ENCODE measurements at places on chromosomes 3 and 15.

GRCh38 chr3:170171563-170171962, 10.0 kb downstream of the PHC3 start:
- no peak for DNase-seq

DNA sequence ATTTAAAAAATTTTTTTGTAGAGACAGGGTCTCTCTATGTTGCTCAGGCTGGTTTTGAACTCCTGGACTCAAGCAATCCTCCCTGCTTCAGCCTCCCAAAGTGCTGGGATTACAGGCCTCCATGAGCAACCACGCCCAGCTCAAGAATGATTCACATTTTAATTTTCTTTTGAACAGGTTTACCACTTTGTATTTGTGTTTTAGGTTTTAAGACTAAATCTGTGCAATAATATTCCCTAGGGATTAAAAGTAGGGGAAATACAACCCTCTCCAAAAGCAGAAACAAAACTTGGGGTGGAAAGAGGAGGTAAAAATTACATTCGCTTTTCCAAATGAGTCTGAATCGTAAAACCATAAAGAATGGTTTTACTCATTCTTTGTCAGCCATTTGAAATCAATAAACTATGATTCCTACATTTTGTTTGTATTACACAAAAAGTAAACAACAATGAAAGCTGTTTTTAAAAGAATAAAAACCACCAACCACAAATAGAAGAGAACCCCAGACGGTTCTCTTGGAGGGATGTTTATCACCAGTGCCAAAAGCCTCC, 37.8 kb downstream of the SLC24A1 start:
- no peak for DNase-seq

GRCh38 chr3:41216422-41216821, 17.1 kb downstream of the CTNNB1 start:
- no peak for DNase-seq

- DNase-seq = no peak
Observed at GRCh38 chr15:92636908-92637481, 18.6 kb downstream of the FAM174B start.

DNA sequence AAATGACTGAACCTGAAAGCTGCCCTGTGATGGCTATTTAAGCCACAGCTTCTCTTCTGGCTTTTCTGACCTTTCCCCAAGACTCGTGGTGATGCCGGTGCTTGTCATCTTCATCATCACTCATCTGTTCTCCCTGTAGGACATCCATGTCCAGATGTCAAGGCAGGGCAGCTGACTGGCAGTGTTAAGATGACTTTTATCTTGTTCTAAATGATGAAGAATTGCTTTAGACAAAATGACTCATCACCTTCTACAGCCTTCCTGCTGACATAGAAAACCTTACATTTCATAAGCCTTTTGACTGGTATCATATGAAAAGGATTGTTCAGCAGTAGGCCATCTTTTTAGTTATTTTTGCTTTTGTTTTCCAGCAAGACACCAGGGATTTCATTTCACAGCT, 67.0 kb upstream of the GPR149 start:
- no peak for DNase-seq

- no peak for DNase-seq
Observed at GRCh38 chr15:94631608-94632007, 400.2 kb downstream of the MCTP2 start.

GRCh38 chr15:53389271-53390037, 370.0 kb downstream of the WDR72 start:
- no peak for DNase-seq

DNA sequence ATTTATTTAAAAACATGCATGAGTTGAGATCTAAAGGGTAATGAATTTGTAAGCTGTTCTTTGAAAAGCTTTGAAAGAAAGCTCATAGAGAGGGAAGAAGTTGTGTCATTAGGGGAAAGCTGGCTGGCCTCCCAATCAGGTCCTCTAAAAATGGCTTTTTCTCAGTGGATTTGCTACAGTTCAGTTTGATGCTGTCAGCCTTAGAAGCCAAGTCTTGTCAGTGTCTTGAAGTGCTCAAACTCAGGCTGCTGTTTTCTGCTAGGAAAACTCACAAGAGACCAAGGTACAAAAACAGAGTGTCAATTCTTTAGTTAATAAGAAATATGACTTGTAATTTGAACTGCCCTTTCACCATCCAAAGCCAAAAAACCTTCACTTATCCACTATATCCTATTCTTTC, 243.8 kb downstream of the OTOL1 start:
- DNase-seq = no peak

DNA sequence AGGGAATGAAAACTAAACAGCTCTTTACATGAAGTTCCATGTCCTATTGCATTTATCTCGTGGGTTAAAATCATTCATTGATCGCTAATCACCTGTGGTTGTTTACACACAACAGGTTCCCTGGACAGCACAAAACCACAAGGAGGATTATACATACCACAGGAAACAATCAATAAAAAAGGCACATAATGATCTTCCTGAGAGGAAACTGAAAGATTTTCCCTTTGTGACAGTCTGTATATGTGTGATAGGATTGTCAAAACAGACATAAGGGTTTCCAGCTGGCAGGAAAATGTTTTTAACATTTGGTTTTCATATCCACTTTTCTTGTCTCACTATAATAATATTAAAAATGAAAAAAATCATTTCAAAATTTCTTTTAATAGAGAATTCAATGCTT, 541.8 kb downstream of the NLGN1 start:
- DNase-seq = no peak

- no peak for DNase-seq
Observed at GRCh38 chr15:52784799-52785671, 5.1 kb downstream of the ONECUT1 start.

DNA sequence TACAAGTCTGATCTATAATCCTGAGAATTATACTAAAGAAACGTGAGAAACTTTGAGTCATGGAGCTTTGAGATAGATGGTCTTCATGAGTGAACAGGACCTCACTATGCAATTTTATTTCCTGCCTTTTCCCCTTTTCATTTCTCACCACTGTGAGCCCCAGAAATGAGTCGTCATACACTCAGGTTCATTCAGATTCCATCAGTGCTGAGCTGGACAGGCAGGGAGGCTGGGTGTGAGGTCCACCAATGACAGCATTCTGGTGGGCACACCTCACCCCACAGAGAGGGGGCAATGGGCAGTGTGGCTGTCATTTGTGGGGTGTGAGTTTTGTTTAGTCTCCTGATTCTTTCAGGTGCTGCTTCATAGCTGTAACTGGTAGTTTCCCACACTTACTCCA, 16.9 kb downstream of the TIGIT start:
- DNase-seq = no peak

- no peak for DNase-seq
Observed at GRCh38 chr15:93235269-93235668, 146.3 kb upstream of the RGMA start.

DNA sequence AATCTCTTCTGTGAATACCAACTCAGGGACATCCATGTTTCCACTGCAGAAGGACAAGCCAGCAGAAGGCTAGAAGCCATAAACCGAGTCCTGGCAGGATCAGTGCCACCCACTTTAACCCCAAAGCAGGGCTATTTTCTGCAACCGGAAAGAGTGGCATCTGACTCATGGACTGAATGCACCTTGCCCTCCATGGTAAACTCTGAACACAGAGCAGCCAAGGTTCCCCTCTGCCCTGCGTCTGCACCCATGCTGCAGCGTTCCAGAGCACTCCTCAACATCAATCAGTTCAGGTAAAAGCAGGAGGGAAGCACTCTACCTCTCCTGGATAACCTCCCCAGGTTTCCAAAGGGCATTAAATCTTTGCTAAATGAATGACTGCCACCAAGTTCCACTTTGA, 801 bp upstream of the NGRN start:
- no peak for DNase-seq

DNA sequence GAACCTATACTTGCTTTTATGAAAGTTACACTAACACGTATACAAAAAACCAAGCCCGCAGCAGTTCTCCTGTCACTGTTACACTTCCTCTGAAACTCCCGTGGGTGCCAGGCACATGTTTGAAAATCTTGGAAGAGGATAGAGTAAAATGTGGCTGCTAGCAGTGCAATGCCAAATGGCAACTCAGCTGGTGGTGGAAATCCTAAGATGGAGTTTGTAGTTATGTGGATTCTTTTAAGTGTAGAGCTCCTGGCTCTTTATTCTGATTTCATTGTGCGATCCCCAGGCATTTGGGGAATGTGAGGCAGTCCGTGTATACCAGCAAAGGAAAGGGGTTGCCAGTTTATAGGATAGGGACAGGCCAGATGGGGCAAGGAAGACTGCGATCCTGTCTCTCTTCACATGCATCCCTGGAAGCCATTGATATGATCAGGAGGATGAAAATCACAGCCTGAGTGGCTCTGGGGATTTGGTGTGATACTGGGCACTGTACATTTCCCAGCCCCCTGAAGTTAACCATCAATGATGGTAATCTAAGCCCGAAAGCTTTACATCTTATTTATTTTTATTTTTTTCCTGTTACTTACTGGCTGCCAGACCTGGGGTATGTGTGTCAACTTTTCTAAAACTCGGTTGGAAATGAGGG, 1.1 kb downstream of the STAC start:
- no peak for DNase-seq

- no peak for DNase-seq
Observed at GRCh38 chr15:29887721-29888120, 65.5 kb upstream of the TJP1 start.

DNA sequence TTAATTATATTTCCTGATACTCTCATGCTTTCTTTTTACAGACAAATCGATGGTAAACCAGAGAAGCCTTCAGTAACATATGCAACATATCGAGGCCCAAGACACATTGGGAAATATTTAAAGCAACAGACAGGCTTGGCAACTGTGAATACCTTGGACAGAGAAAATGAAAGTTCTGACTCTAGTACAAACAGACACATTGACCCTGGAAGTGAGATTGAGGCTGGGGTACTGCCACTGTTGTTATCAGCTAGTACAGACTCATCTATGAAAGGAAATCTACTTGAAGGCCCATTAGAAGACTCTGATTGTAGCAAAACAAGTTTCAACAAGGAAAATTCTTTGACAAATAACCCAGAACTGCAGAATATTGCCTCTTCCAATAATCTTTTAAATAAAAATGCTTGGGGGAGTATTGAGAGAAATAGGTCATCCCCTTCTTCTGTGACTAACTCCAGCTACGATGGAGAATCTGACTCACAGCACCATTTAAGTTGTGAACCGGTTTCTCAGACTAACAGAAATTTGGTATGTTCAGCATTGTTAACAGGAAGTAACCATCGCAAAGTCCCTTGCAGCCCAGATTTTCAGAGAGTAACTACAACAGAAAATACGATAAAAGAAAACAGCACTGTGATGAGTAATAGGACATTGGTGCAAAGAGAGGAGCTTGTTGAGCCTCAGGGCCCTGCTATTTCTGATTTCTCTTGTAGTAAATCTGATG, 50.2 kb downstream of the CRYBG3 start:
- DNase-seq = no peak

DNA sequence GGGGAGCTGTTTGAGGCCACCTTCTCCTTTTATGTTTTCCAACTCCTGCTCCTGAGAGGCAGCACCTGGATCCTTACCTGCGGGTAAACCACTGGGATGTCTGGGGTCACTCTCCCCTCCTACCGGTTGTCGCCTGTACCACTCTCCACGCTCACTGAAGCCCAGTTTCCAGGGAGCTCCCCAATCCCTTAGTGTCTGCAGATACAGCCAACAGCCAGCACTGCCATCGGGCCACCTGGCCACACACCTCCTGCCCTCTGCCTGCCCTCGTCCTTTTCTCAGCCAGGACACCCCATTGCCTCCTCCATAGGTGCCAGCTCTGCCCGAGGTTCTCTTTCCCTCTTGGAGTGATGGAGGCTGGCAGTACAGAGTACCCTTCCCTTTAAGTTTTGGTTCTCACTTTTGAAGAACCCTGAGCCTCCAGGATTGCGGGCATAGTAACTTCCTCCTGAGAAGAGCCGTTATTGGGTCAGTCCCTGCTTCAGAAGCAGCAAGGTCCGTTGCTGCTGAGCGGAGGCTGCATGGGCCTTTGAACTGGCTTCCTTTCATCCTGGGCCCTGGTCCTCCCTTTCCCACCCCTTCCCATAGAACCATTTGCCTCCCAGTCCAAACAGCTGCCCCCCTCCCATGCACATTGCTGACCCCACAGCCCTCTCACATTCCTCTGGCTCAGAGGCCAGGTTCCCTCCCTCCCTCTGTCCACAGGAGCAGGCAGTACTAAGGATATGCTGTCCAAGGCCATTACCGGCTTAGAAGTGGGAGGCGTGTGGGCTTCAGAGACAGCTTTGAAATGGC, 30.9 kb downstream of the ARNT2 start:
- no peak for DNase-seq

DNA sequence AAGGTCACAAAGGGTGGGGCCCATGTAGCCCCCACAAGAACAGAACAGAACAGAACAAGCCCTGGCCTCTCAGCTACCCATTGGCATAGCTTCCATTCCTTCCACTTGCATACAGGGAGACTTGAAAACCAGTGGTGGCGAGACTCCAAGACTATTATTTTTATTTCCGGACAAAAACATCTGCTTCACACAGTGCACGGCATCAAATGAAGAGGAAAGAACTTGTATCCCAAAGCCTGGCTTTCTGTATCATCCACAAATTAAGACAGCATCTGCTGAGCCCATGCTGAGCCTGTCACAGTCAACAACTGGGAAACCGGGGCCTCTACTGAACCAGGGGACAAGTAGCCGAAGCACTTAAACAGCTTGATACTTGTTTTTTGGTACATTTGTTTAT, 56.0 kb downstream of the CLEC3B start:
- DNase-seq = no peak

GRCh38 chr15:100930306-100930848, 11.2 kb downstream of the LRRK1 start:
- DNase-seq = no peak

DNA sequence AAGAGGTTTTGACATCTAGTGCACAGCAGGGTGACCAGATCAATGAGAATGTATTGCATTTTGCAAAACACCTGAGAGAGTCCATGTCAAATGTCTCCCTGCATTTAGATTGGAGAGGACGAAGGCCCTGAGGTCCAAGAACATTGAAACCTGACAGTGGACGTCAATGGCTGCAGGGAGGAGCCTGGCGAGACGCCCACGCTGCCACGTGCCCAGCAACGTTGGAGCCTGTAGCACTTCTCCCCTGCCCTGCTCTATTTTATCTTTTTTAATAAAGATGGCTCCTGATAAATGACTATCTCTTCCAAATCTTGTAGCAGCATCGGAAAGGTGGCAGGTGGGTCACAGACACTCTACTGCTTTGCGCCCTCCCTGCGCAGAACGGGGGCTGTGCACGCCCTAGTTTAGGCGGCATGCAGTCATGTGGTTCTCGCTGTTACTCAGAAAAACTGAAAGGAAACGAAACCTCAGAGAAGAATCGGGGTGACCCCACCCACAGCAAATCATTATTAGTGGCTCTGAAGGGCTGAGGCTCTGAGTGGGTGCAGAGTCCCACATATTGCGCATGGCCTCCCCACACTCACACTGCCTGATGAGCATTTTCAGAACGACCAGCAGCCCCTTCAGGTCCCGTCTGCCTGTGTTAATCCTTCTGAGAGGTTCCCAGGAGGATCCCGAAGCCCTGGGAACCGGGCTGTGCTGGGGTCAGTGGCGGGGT, 62.5 kb upstream of the TAMM41 start:
- no peak for DNase-seq

All from CD4-positive, alpha-beta T cell (primary cell).